ENCODE measurements at places on chromosomes 2 and 18.

- H3K27ac ChIP-seq: peak overlapping the region; percentile 86
- H3K36me3 ChIP-seq: peaks cover 6% of the 10 kb centered on the region
Measured at GRCh38 chr18:58668211-58668610, 3.1 kb upstream of the MALT1 start.

DNA sequence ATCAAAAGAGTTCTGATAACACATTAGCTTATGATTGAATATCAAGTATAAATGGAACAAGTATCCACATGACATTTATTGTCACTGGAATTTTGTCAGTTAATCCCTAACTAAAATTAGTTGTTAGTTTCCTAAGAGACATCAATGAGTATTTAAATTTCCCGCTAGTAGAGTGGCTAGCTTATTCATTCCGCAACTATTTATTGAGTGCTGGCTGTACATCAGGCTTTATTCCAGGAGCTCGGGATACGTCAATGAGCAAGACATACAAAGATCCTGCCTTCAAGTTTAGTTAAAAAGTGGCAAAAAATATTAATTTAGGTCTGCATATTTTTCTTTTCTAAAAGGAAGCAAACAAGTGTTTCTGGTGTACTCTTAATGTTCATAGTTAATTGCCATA is 59.3 kb downstream of the PRKRA start:
- H3K27ac ChIP-seq: no peak overlapping the region
- no peak overlapping the region for H3K4me3 ChIP-seq
- peaks cover 45% of the 10 kb centered on the region for H3K36me3 ChIP-seq
- H3K27me3 ChIP-seq: no peaks in the 10 kb centered on the region
- DNase-seq: no peak

- DNase-seq: peak; percentile 61
- peaks cover 6% of the 10 kb centered on the region for H3K4me1 ChIP-seq
- H3K36me3 ChIP-seq: no peaks in the 10 kb centered on the region
- no peak within 1 kb of the TSS for H3K27ac ChIP-seq
- H3K4me3 ChIP-seq: peak within 1 kb of the TSS; percentile 75
Measured at GRCh38 chr2:166375736-166376487, at the start of gene SCN9A. Gene SCN9A (minus strand): TSS chr2:166375944. CDS start chr2:166311756, 64,188 bp downstream.

DNA sequence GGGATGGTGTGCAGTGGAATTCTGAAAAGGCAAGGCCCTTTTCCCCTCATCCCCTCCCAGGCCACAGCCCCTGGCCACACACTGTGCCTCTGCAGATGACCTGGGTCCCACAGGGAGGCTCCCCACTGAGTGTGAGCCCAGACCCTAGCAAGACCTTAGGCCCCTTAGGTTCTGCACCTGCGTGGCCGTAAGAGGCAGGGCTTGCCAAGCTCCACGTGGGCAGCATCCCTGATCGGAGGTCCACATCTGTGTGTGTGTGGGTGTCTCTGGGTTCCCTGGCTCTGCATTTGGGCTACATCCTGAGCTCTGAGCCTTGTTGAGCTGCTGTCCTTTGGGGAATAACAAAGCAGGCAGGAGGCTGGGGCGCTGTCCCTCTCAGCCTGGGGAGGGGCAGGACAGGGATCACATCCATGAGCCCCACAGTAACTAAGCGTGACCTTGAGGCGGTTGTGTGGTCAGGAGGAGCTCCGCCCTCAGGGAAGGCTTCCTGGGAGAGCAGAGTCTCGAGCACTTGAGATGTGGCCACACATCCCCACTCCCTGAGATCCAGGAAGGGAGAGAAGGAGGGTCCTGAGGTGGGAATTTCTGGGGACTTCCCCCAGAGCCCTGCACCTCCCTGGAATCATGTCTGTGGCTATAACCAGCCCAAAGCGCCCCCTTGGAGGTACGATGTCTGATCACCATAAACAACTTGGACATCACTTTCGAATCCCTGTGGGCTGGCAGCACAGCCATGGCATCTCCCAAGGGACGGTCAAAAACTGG is 84.8 kb downstream of the STPG4 start:
- no peak overlapping the region for H3K4me3 ChIP-seq
- H3K27me3 ChIP-seq: no peaks in the 10 kb centered on the region
- DNase-seq: no peak

DNA sequence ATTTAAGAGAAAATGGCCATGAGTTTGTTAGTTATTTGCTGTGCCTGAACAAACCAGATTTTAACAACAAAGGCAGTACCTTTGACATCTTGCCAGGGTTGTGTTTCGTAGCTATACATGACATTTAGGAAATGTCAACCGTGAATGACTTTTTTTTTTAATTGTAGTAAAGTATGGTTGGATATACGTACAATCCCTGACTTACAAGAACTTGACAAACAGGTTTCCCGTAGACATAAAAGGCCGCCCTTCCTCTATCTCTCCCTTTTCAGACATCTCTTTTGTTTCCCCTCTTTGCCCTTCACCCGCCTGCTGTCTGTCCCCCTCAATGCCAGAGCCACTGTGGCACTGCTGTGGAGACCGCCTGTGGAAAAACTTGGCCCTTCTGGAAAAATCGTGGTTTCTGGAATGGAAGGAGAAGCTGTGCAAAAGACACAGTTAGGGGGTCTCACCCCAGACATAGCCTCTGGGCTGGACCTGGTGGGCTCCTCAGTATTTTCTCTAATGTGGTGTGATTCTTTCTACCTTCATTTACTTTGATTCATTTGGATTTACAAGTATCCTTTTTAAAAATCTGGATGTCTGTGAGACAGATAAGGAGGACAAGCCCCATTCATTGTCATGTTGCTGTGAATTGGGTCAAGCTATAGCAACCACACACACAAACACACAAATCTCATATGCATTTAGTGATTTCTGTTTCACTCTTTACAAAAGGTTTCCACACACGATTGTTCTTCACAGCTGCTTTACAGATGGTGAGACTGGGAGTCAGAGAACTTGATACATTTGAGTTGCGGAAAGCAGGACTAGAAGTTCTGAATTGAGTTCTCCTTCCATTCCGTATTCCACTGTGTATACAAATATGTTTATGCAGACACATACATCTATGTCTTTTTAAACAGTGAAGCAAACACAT is 48.6 kb downstream of the SPATS2L start:
- H3K4me3 ChIP-seq: no peak overlapping the region
- H3K4me1 ChIP-seq: peaks cover 23% of the 10 kb centered on the region
- no peaks in the 10 kb centered on the region for H3K36me3 ChIP-seq
- H3K27ac ChIP-seq: no peak overlapping the region
- no peaks in the 10 kb centered on the region for H3K27me3 ChIP-seq
